ENCODE measurements at places on chromosomes 5 and 9.
A peak's percentile ranks its signal among the peaks of the same experiment; 100 is the strongest.

- no peaks in the 10 kb centered on the region for H3K27me3 ChIP-seq
- peaks cover 2% of the 10 kb centered on the region for H3K4me1 ChIP-seq
- H3K27ac ChIP-seq = no peak overlapping the region
Observed at GRCh38 chr9:133788819-133789717, 50.9 kb upstream of the SARDH start.

DNA sequence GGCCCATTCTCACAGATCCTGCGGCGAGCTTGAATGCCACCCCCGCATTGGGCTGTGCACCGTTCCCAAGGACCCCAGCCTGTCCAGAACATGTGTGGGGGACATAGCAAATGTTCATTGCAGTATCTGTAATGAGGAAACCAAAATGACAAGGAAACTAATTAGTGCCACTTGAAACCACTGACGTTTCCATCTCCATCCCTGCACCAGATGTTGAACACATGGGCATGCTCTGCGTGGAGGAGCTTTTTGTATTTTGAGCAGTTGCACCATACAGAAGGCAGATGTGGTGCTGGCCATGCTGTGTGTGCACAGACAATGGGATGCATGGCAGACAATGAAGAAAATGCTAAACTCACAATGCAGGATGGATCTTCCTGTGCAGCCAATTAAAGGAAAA lies 437.7 kb downstream of the SEMA5A start:
- no peaks in the 10 kb centered on the region for H3K4me1 ChIP-seq
- DNase-seq = no peak
- H3K27me3 ChIP-seq = no peaks in the 10 kb centered on the region
- no peak overlapping the region for H3K4me3 ChIP-seq
- no peaks in the 10 kb centered on the region for H3K36me3 ChIP-seq

- no peaks in the 10 kb centered on the region for H3K36me3 ChIP-seq
- no peak for DNase-seq
- no peaks in the 10 kb centered on the region for H3K27me3 ChIP-seq
- H3K27ac ChIP-seq = no peak overlapping the region
- H3K4me1 ChIP-seq = no peaks in the 10 kb centered on the region
Observed at GRCh38 chr5:106610041-106610440, 1060.7 kb downstream of the EFNA5 start.

GRCh38 chr9:137087409-137087925 lies 682 bp downstream of the MAN1B1 start:
- no peak overlapping the region for H3K27ac ChIP-seq
- peaks cover 3% of the 10 kb centered on the region for H3K4me1 ChIP-seq
- DNase-seq = no peak
- peaks cover 11% of the 10 kb centered on the region for H3K27me3 ChIP-seq
- H3K4me3 ChIP-seq = peak overlapping the region; percentile 70
- no peaks in the 10 kb centered on the region for H3K36me3 ChIP-seq

GRCh38 chr9:73370053-73370452 lies 218.4 kb downstream of the ANXA1 start:
- no peak overlapping the region for H3K4me3 ChIP-seq
- no peaks in the 10 kb centered on the region for H3K4me1 ChIP-seq
- H3K36me3 ChIP-seq = no peaks in the 10 kb centered on the region
- H3K27me3 ChIP-seq = no peaks in the 10 kb centered on the region

DNA sequence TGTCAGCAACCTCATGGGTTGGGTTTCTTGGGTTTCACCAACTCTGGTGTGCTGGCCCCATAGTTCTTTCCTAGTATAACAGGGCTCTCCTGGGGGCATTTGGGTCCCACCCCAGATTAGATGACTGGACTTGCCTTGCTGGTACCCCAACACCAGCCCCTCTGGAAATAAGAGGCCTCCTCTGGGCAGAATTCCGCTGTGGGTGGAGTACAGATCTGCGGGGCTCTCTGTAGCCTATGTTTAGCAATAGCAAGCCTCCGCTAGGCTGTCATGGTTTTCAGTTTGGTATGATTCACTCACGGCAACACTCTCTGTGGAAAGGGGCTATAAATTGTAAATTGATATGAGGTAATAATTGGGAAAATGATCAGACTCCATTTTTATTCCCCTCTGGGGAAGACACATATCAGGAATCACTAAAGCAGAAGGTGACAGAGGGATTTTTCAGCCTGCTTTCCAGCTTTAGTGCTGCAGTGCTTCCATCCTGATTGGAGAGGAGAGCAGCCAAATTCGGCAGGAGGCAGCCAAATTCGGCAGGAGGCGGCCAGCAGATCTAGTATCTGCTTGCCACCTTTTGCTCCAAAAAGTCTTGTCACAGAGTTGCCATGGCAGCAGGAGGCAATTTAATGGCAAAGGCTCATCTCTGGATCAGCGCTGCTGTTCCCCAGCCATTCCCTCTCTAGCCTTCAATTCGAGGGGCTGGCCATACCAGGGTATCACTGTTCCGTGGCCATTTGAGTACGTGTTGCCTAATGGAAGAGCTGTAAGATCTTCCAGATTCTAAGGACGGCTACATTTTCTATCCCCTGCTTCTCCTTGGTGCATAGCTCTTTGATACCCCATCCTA lies 84.6 kb downstream of the SLC44A1 start:
- no peaks in the 10 kb centered on the region for H3K36me3 ChIP-seq
- H3K27me3 ChIP-seq = no peaks in the 10 kb centered on the region
- H3K4me1 ChIP-seq = no peaks in the 10 kb centered on the region
- 0 out of 2 replicates have a peak overlapping the region, but pooled peaks have one; percentile 0 for H3K27ac ChIP-seq
- H3K4me3 ChIP-seq = no peak overlapping the region

DNA sequence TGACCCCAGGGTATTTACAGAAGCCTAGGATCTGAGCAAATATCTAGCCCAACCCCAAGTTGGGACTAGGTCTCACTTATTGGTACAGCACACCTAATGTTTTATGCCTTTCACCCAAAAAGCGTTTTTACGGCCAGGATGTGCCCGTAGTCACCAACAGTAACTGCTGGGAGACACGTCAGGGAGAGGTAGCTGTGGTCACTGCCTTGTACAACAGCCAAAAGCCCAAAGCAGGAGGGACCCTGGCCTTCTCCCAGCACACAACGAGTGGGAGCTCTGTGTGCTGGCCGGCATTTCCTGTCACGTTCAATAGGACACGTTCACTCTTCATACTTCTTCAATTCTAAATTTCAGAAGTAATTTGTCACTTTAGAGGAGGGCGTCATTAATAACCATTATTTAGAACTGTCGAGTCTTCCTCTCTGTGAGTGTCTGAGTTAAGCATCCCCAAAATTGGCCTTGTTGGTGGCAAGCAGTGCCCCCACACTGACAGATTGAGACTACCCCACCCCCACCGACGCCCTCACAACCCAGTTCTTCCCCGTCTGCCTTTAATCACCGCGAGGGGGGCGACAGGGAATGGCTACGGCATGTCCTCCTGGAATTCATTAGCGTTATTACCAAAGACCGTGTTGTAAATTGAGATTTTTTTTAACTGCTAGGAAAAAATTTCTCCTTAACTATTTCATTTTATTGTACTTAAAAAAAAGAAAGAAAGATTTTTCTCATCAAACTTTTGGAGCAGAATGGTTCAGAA lies 80.7 kb downstream of the MVB12B start:
- H3K27me3 ChIP-seq = no peaks in the 10 kb centered on the region
- peaks cover 10% of the 10 kb centered on the region for H3K4me1 ChIP-seq
- H3K36me3 ChIP-seq = no peaks in the 10 kb centered on the region
- DNase-seq = no peak
- H3K27ac ChIP-seq = no peak overlapping the region
- no peak overlapping the region for H3K4me3 ChIP-seq

GRCh38 chr9:36037549-36038122 lies 923 bp downstream of the RECK start:
- H3K4me3 ChIP-seq = peak overlapping the region; percentile 93
- no peaks in the 10 kb centered on the region for H3K36me3 ChIP-seq
- no peaks in the 10 kb centered on the region for H3K27me3 ChIP-seq
- H3K27ac ChIP-seq = peak overlapping the region; percentile 53
- no peak for DNase-seq

- H3K27ac ChIP-seq = no peak overlapping the region
- no peaks in the 10 kb centered on the region for H3K4me1 ChIP-seq
- H3K27me3 ChIP-seq = no peaks in the 10 kb centered on the region
- 0 out of 2 replicates have a peak, but pooled peaks cover 3% of the 10 kb centered on the region for H3K36me3 ChIP-seq
Observed at GRCh38 chr5:92513067-92513466, 1068.0 kb downstream of the NR2F1-AS1 start.

GRCh38 chr9:2664174-2665065 lies 42.8 kb downstream of the VLDLR start:
- no peak overlapping the region for H3K4me3 ChIP-seq
- peaks cover 11% of the 10 kb centered on the region for H3K36me3 ChIP-seq
- H3K4me1 ChIP-seq = no peaks in the 10 kb centered on the region
- H3K27me3 ChIP-seq = no peaks in the 10 kb centered on the region
- DNase-seq = no peak
- H3K27ac ChIP-seq = no peak overlapping the region

- no peaks in the 10 kb centered on the region for H3K4me1 ChIP-seq
- H3K27ac ChIP-seq = no peak overlapping the region
- DNase-seq = no peak
- no peak overlapping the region for H3K4me3 ChIP-seq
- H3K36me3 ChIP-seq = no peaks in the 10 kb centered on the region
Observed at GRCh38 chr5:65861830-65862241, 64.5 kb upstream of the ERBIN start.

GRCh38 chr5:150520747-150521521 lies 13.0 kb downstream of the NDST1 start:
- H3K4me3 ChIP-seq = no peak overlapping the region
- no peaks in the 10 kb centered on the region for H3K27me3 ChIP-seq
- peaks cover 6% of the 10 kb centered on the region for H3K36me3 ChIP-seq
- peaks cover 15% of the 10 kb centered on the region for H3K4me1 ChIP-seq
- no peak for DNase-seq

GRCh38 chr9:116279230-116279629 lies 125.6 kb downstream of the PAPPA start:
- peaks cover 11% of the 10 kb centered on the region for H3K4me1 ChIP-seq
- DNase-seq = peak; percentile 68
- H3K27me3 ChIP-seq = peaks cover 40% of the 10 kb centered on the region
- H3K4me3 ChIP-seq = no peak overlapping the region

GRCh38 chr9:27184556-27185351 lies 75.7 kb downstream of the TEK start:
- H3K4me3 ChIP-seq = no peak overlapping the region
- 0 out of 2 replicates have a peak, but pooled peaks cover 3% of the 10 kb centered on the region for H3K36me3 ChIP-seq
- no peak overlapping the region for H3K27ac ChIP-seq
- no peaks in the 10 kb centered on the region for H3K27me3 ChIP-seq
- no peaks in the 10 kb centered on the region for H3K4me1 ChIP-seq

DNA sequence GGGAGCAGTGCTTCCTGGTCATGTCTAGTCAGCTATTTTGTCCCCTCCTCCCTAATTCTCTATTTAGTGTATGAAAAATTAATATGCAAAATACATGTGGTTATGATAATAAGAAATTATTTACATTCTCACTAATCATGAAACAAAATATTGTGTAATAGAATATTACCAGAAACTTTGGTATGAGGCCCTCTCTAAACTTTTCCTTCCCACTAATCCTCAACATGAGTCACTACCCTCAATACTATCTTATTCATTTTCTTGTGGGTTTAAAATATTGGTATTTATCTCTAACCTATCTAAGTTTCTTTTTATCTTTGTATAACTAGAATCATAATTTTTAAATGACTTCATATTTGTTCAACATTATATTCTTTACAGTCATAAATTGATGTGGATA lies 545.9 kb upstream of the PTPRD start:
- no peak for DNase-seq
- no peaks in the 10 kb centered on the region for H3K36me3 ChIP-seq
- H3K27ac ChIP-seq = no peak overlapping the region
- H3K4me3 ChIP-seq = no peak overlapping the region
- H3K4me1 ChIP-seq = no peaks in the 10 kb centered on the region

GRCh38 chr5:83714810-83715209 lies 5.8 kb downstream of the HAPLN1 start:
- no peak overlapping the region for H3K27ac ChIP-seq
- peaks cover 5% of the 10 kb centered on the region for H3K4me1 ChIP-seq
- DNase-seq = no peak

DNA sequence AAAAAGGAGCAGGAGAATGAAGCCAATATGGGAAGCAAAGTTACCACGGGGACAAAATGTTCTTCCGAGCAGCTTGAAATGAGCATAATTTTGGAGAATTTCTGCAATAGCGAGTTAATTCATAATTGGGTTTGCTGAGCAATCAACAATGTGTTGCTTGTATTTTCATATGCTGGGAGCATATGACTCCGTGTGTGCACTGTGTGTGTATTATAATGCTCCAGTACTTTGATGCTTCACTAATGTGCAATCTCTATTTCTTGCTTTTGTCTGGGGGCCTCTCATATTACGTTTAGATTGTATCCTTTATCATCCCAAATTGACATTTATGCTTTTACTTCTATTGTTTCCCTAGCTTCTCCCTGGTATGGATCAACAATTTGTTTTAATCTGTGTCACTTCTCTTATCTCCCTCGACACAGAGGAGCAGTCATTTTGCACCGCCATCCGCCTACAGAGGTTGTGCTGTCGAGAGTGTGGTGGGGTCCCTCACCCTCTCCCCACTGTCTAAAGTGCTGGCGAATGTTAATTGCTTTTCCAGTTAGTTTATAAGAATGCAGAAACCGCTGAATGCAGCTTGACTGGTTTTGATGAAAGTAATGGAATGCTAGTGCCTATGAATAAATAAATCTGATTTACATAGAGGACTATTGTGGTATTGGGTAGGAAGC lies 372.5 kb upstream of the WWC1 start:
- H3K27ac ChIP-seq = no peak overlapping the region
- no peak for DNase-seq
- H3K27me3 ChIP-seq = no peaks in the 10 kb centered on the region
- H3K36me3 ChIP-seq = no peaks in the 10 kb centered on the region

DNA sequence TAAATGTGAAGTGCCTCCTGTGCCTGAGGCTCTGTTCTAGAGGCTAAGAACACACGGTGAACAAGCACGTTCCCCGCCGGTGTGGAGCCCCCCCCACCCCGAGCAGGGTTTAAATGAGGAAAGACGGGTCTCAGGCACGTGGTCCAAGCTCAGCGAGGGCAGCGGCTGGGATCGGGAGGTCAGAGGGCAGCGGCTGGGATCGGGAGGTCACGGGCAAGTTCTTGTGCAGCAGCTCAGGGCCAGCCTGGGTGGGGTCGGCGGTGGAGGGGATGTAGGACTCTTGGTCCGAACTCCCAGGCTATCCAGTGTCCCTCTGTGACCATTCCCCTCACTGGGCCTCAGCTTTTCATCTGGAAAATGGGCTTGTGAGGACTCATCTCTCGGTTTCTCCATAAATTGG lies 2.7 kb upstream of the GBGT1 start:
- peaks cover 12% of the 10 kb centered on the region for H3K27me3 ChIP-seq
- no peaks in the 10 kb centered on the region for H3K4me1 ChIP-seq
- no peak overlapping the region for H3K27ac ChIP-seq
- no peak overlapping the region for H3K4me3 ChIP-seq
- no peak for DNase-seq

- peaks cover 6% of the 10 kb centered on the region for H3K4me1 ChIP-seq
- H3K27ac ChIP-seq = no peak overlapping the region
- DNase-seq = no peak
Observed at GRCh38 chr5:132460846-132461568, 29.6 kb downstream of the IRF1 start.

DNA sequence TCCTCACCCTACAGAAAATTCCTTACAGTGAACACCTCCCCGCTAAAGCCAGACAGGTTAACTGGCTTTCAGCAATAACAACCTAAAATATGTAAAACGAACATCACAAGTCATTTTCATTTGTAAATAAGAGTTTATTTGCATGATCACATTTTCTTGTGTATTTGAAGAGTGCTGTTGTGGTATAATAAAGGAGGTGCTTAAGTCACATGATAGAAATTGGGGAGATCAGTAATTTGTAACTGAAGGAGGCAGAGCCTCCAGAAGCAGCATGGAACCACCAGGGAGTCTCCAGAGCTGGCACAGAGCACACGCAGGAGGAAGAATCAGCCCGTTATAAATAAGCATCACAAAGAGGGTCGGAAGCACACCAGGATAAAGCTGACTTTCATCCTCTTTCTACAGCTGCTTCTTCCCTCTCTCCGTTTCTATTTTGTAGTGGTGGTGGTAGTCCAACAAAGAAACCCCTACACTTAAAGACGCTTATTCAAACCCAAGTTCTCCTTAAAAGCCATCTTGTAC lies 210.6 kb downstream of the MAPKAP1 start:
- no peaks in the 10 kb centered on the region for H3K36me3 ChIP-seq
- no peak overlapping the region for H3K27ac ChIP-seq
- peaks cover 1% of the 10 kb centered on the region for H3K4me1 ChIP-seq
- DNase-seq = no peak
